ENCODE measurements at places on chromosomes 4 and X. TPM values are rescaled to one million over a fixed set of nuclear protein-coding genes. Genes with fewer than 3 reads are reported as not detected.
A peak's percentile ranks its signal among the peaks of the same experiment; 100 is the strongest.

DNA sequence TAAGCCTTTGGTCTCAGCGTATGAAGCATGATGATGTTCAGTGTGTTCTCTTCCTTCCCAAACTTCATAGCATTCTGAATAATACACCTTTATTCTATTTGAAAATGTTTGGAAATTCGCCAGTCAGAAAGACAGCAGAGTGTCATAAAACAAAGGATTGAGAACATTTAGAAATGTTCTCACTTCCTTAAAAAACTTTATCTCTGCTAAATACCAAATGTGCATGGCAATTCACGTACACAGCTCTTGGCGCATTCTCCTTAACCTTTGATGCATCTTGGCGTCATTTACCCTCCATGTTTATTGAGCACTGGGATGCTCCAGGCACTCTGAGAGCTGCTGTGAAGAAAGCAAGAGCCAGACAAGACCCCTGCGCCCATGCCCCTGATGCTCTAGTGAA lies 7.2 kb upstream of the IRF2 start:
- H3K27me3 ChIP-seq: no peaks in the 10 kb centered on the region
- no peaks in the 10 kb centered on the region for H3K36me3 ChIP-seq
- DNase-seq: no peak

GRCh38 chr4:100977274-100977673 lies 370.1 kb downstream of the PPP3CA start:
- no peak overlapping the region for H3K4me3 ChIP-seq
- H3K4me1 ChIP-seq: no peaks in the 10 kb centered on the region
- no peaks in the 10 kb centered on the region for H3K27me3 ChIP-seq
- DNase-seq: no peak
- H3K36me3 ChIP-seq: no peaks in the 10 kb centered on the region

DNA sequence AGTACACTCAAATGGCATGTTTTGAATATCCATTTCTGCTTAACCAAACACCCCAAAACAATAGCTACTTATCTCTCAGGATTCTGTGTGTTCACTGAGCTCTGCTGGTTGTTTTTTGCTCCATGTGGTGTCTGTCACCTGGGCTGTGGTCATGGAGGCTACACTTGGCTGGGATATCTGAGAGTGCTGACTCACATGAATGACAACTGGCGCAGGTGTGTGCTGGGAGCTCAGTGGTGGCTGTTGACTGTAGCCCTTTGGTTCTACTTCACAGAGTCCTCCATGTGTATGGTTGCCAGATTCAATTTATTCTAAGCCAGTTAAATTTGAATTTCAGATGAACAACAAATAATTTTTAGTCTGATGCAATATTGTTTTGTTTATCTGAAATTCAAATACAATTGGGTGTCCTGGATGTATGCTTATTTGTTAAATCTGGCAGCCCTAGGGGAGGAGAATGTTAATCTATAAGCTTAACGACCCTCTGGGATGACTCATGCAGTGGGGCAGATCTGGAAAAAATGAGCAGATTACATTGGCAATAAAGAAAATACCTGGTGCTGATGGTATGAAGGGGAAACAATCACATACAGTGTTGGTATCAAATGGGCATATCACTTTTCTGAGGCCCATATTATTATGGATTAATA lies 28.2 kb upstream of the TCEAL4 start:
- DNase-seq: peak; percentile 53
- H3K4me1 ChIP-seq: peaks cover 12% of the 10 kb centered on the region
- H3K27me3 ChIP-seq: no peaks in the 10 kb centered on the region
- no peak overlapping the region for H3K4me3 ChIP-seq

DNA sequence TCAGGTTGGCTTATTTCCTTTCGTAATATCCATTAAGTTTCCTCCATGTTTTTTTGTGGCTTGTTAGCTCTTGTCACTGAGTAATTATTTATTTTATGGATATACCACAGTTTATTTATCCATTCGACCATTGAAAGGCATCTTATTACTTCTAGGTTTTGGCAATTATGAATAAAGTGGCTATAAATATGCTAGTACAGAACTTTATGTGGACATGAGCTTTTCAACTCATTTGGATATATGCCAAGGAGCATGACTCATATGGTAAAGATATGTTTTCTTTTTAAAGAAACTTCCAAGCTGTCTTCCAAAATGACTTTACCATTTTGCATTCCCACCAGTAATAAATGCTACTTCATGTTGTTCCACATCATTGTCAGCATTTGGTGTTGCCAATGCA lies 803.6 kb downstream of the GLUD2 start:
- no peaks in the 10 kb centered on the region for H3K4me1 ChIP-seq
- H3K4me3 ChIP-seq: no peak overlapping the region
- no peaks in the 10 kb centered on the region for H3K27me3 ChIP-seq
- H3K27ac ChIP-seq: no peak overlapping the region
- DNase-seq: peak; percentile 10
- H3K36me3 ChIP-seq: no peaks in the 10 kb centered on the region

TEX13C gene
- not detected for total RNA-seq

GRCh38 chr4:174613979-174614378 lies 91.7 kb upstream of the HPGD start:
- H3K27me3 ChIP-seq: no peaks in the 10 kb centered on the region
- H3K27ac ChIP-seq: no peak overlapping the region
- no peak for DNase-seq
- no peak overlapping the region for H3K4me3 ChIP-seq
- H3K4me1 ChIP-seq: no peaks in the 10 kb centered on the region

ANAPC10 gene
- total RNA-seq: 29.3 TPM

FDCSP gene
- total RNA-seq: not detected

INTU gene
- total RNA-seq: 2.6 TPM

GRCh38 chr4:25215511-25215910 lies 18.3 kb upstream of the PI4K2B start:
- H3K36me3 ChIP-seq: no peaks in the 10 kb centered on the region
- H3K4me3 ChIP-seq: no peak overlapping the region
- H3K4me1 ChIP-seq: no peaks in the 10 kb centered on the region

GRCh38 chr4:141815646-141816045 lies 179.3 kb downstream of the IL15 start:
- DNase-seq: peak; percentile 73
- H3K36me3 ChIP-seq: no peaks in the 10 kb centered on the region
- no peaks in the 10 kb centered on the region for H3K27me3 ChIP-seq
- peaks cover 3% of the 10 kb centered on the region for H3K4me1 ChIP-seq
- no peak overlapping the region for H3K4me3 ChIP-seq
- no peak overlapping the region for H3K27ac ChIP-seq

SLC4A4 gene
- total RNA-seq: 0.05 TPM

- no peak overlapping the region for H3K27ac ChIP-seq
- H3K36me3 ChIP-seq: no peaks in the 10 kb centered on the region
- H3K27me3 ChIP-seq: no peaks in the 10 kb centered on the region
- H3K4me3 ChIP-seq: no peak overlapping the region
- DNase-seq: no peak
Observed at GRCh38 chrX:13250826-13251580, 68.8 kb downstream of the ATXN3L start.

TNIP3 gene
- total RNA-seq: 0.16 TPM
